ENCODE measurements at places on chromosomes 2 and 18.

DNA sequence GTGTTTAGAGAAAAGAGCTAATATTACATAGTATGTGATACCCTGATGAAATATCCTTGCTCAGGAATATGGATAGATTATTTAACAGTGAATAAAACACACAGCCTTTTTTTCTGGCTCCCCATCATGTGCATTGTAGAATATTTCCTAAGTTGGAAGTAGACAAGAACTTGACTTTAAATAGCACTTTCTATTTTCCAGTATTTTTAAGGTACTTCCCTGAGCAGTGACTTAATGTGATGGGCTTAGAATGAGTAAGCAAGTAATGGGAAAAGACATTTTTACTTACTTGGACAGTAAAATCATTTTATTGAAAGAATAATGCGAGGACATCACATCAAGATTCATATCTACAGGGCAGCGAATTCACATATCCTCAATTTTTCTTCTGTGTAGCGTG lies 176.7 kb upstream of the SLC8A1 start:
- H3K36me3 ChIP-seq: no peaks in the 10 kb centered on the region
- no peak for DNase-seq
- H3K4me1 ChIP-seq: no peaks in the 10 kb centered on the region

- no peak for DNase-seq
- H3K4me1 ChIP-seq: no peaks in the 10 kb centered on the region
- no peaks in the 10 kb centered on the region for H3K27me3 ChIP-seq
Observed at GRCh38 chr2:170652637-170653417, 62.3 kb upstream of the SP5 start.

DNA sequence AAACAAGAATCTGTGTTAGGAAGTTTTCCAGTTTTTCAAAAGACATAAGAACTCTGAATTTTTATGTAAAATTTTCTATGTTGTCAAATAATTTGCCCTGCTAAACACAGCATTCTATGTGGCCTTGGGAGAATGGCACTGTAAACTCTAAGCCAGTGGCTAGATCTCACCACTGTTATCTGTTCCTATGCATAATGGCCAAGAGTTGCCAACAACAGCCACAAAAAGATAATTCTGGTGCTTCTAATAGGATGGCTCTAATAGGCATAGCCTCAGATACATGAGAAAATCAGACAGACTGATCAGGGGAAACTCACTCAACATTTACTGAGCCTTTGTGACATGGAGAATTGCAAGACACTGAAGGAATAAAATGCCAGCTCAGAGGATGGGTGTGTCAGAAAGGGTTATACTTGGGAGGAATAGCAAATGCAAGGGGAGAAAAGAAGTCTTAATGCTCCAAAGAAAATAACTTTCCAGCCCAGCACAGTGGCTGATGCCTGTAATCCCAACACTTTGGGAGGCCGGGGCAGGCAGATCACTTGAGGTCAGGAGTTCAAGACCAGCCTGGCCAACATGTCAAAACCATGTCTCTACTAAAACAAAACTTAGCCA lies 63.7 kb downstream of the COBLL1 start:
- H3K4me3 ChIP-seq: no peak overlapping the region
- H3K27me3 ChIP-seq: no peaks in the 10 kb centered on the region
- no peak overlapping the region for H3K27ac ChIP-seq
- H3K36me3 ChIP-seq: no peaks in the 10 kb centered on the region

DNA sequence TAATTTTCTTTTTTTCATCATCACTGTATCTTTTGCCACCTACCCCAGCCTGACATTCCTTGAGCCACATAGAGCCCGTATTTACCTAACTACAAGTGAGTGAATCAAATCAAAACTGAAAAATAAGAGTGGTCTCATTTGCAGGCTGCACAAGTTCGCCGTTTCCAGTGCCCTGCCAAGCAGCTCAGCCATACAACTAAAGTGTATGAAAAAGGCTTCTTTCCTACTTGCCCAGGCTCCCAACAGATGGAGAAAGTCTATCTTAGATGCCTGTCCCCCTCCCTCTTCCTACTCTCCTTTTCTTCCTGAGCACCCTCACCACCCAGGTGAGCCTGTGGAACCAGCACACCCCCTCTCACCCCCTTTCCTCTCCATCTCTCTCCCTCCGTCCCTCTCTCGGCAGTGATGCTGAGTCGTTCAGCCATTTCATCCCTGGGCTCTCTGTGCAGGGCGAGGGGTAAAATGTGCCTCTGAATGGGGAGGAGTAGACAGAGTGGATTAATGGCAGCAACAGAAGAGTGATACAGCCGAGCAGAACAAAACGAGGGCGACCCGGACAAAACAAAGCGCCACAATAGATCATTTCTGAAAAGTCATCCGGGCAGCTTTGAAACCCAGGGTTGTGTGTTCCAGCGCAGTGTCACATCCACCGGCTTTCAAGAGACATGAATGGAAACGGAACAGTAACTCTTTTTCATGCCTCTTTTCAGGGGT lies 65.0 kb upstream of the POU3F3 start:
- no peaks in the 10 kb centered on the region for H3K36me3 ChIP-seq
- no peak for DNase-seq
- peaks cover 14% of the 10 kb centered on the region for H3K27me3 ChIP-seq

GRCh38 chr2:6952101-6952500 lies 34.9 kb downstream of the RNF144A start:
- H3K36me3 ChIP-seq: no peaks in the 10 kb centered on the region
- H3K4me1 ChIP-seq: peaks cover 3% of the 10 kb centered on the region
- no peak overlapping the region for H3K27ac ChIP-seq
- H3K27me3 ChIP-seq: no peaks in the 10 kb centered on the region
- no peak overlapping the region for H3K4me3 ChIP-seq

DNA sequence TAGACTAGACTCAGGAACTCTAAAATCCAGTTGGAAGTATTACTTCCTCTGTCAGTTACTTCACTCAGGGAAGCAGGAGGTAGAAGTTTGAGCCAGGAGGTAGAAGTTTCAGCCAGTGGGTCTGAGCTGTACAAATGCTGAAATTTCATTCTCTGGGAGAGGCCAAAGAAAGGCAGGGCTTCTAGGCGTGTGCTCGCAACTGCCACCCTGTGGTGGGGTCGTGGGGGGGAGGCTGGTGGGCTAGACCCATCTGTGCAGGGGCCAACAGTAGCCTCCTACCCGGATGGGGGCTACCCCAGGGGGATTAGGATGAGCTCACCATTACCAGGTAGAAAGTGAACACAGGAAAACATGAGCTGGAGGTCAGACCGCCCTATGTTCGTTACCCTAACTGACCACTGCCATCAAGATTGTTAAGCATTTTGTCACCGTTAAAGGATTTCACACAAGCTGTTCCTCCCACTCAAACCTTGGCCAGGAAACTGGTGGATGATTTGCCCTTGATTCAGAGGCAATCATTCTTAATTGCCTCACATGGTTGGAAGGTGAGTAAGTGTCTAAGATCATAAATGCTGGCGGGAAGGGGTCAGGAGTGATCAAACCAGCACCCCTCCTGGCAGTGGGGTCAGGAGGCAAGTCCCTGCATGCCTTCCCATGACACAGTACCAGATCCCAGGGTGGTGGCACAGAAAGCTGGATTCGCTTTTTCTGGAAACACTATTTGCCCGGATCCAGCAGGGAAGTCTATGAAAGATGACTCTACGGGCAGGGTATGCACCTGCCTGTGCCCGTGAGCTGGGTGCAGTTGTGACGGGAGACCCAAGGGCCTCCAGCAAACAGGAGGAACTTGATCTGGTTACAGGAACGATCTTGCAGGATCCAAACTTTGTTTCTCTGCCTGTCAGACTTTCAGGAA lies 5.2 kb upstream of the FHL2 start:
- H3K27ac ChIP-seq: no peak overlapping the region
- peaks cover 8% of the 10 kb centered on the region for H3K27me3 ChIP-seq
- H3K4me1 ChIP-seq: peaks cover 13% of the 10 kb centered on the region
- no peak for DNase-seq

DNA sequence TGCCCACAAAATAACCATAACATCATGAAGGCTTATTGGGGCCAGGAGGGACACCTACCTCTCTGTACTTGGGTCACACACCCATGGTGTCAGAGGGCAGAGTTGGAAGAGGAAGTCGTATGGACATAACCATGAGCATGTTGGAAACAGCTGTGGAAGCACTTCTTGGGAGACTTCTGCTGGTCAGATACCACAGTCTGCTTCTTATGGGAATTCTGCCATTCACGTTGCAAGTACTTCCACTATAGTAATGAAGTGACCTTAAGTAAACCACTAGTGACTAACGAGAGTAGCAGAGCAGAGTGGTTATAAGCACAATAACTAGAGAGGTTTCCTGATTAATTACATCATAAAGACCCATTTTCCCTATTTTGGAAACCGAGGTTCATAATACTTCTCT lies 61.1 kb upstream of the TFPI start:
- no peaks in the 10 kb centered on the region for H3K27me3 ChIP-seq
- no peak overlapping the region for H3K27ac ChIP-seq
- no peaks in the 10 kb centered on the region for H3K4me1 ChIP-seq
- DNase-seq: no peak
- H3K4me3 ChIP-seq: no peak overlapping the region

DNA sequence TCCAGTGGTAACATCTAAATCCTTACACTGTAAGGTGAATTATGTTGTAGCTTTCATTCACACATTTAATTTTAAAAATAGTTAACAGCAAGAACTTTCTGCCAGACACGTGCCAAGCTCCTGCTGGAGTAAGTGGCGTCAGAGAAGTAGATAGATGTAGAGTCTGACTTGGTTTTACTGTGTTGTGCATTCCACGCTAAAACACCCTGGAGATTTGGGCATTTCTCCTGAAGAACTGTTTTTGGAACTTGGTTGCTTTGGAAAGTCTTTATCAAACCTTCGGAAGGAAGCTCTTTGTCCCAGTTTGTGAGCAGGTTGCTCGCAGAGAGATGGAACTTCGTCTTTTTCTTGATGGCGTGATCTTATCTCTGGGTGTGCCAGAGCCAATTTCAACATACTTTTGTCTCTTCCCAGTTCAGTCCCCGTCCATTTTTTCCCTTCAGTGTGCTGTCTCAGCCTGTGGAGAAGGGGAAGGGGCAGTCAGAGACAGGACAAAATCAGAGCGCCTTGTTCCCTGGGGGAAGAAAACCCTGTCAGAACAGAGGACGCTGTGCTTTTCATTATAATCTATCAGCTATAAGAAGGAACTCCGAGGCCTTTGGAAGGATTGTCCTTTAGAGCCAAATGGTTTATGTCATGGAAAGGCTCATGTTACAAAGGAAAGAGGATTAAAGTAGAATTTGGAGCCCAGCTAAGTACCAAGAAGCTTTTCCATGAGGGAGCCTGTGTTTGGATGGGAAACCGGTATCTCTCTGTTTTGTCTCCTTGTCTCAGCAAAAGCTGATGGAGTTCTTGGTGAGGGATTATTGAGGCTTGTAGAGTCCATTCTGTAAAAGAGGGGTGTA lies 18.9 kb downstream of the GRHL1 start:
- no peak overlapping the region for H3K27ac ChIP-seq
- no peak overlapping the region for H3K4me3 ChIP-seq
- DNase-seq: peak; percentile 82
- no peaks in the 10 kb centered on the region for H3K36me3 ChIP-seq

GRCh38 chr2:74887960-74888700 lies 54.2 kb downstream of the HK2 start:
- no peak overlapping the region for H3K4me3 ChIP-seq
- no peak overlapping the region for H3K27ac ChIP-seq
- peaks cover 45% of the 10 kb centered on the region for H3K36me3 ChIP-seq
- no peaks in the 10 kb centered on the region for H3K27me3 ChIP-seq

DNA sequence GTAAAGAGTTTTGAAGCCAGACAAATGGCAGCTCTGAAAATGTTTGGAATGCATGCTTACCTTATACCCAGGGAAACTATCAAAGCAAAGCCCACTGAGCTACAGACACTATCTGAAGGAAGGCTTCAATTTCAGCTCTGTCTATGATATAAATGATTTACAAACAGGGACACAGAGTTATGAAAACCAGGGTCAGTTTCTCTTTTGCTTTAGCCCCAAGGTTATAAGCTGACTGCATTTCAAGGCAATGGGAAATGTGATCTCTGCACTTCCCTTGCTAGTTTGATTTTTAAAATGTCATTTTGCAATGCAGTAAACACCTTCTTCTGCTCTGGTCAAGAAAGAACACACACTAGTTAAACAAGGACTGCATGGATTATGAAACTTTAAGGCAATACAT lies 65.2 kb upstream of the CCDC195 start:
- DNase-seq: no peak
- H3K4me3 ChIP-seq: no peak overlapping the region
- H3K27me3 ChIP-seq: no peaks in the 10 kb centered on the region
- peaks cover 8% of the 10 kb centered on the region for H3K36me3 ChIP-seq

GRCh38 chr2:165870346-165870745 lies 76.3 kb upstream of the GALNT3 start:
- peaks cover 3% of the 10 kb centered on the region for H3K36me3 ChIP-seq
- H3K27me3 ChIP-seq: no peaks in the 10 kb centered on the region
- no peak overlapping the region for H3K4me3 ChIP-seq
- no peak for DNase-seq
- no peaks in the 10 kb centered on the region for H3K4me1 ChIP-seq

GRCh38 chr2:215982465-215982875 lies 30.9 kb downstream of the MREG start:
- no peaks in the 10 kb centered on the region for H3K27me3 ChIP-seq
- no peak overlapping the region for H3K4me3 ChIP-seq
- no peaks in the 10 kb centered on the region for H3K36me3 ChIP-seq
- no peak for DNase-seq
- no peaks in the 10 kb centered on the region for H3K4me1 ChIP-seq
- H3K27ac ChIP-seq: no peak overlapping the region

DNA sequence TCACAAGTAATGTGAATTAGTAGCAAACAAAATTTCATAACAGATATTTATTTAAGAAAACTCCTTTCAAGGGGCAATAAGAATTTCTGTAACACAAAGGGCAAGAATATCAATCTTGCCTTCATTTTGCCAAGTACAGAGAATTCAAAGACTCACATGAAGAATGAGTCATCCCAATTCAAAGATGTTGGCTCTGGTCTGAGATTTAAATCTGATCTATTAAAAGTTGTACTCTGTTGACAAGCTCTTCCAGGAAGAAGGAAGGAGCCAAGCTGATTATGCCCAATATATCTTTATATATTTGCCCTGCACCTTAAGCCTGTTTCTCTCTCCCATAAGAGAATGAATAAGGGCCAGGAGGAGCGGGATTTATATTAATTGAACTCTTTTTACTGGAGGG lies 55.9 kb upstream of the RPE start:
- H3K36me3 ChIP-seq: no peaks in the 10 kb centered on the region
- no peak for DNase-seq
- H3K27ac ChIP-seq: no peak overlapping the region
- peaks cover 7% of the 10 kb centered on the region for H3K4me1 ChIP-seq
- no peaks in the 10 kb centered on the region for H3K27me3 ChIP-seq
- no peak overlapping the region for H3K4me3 ChIP-seq

- H3K36me3 ChIP-seq: no peaks in the 10 kb centered on the region
- H3K27ac ChIP-seq: peak overlapping the region; percentile 95
- peaks cover 5% of the 10 kb centered on the region for H3K4me1 ChIP-seq
- DNase-seq: peak; percentile 17
- no peaks in the 10 kb centered on the region for H3K27me3 ChIP-seq
Observed at GRCh38 chr18:51194604-51195003, 2.9 kb downstream of the MEX3C start.

- H3K27ac ChIP-seq: no peak overlapping the region
- no peaks in the 10 kb centered on the region for H3K4me1 ChIP-seq
- no peaks in the 10 kb centered on the region for H3K27me3 ChIP-seq
- no peak overlapping the region for H3K4me3 ChIP-seq
- no peak for DNase-seq
Observed at GRCh38 chr18:37871561-37871960, 306.0 kb upstream of the CELF4 start.

GRCh38 chr2:187358531-187358930 lies 89.5 kb downstream of the CALCRL start:
- H3K4me1 ChIP-seq: no peaks in the 10 kb centered on the region
- H3K36me3 ChIP-seq: peaks cover 6% of the 10 kb centered on the region
- no peak overlapping the region for H3K27ac ChIP-seq
- no peak for DNase-seq

Data from muscle of leg (tissue), 16 donors.